Metanephros (tissue), 2 donors: ENCODE measurements at places on chromosomes 16 and 17. TPM values are rescaled to one million over a fixed set of nuclear protein-coding genes. Genes with fewer than 3 reads are reported as not detected.

The FBXO39 gene
- total RNA-seq, result not detected

The CCL8 gene
- 0.64 TPM for total RNA-seq

The NXPH3 gene
- total RNA-seq, result 0.93 TPM

The ABCC11 gene
- total RNA-seq, result 0.23 TPM

The DERL2 gene
- 61.4 TPM for total RNA-seq

The CBX4 gene
- 19.4 TPM for total RNA-seq

The HSF4 gene
- total RNA-seq, result 5.6 TPM

The PRCD gene
- 4.6 TPM for total RNA-seq

The CCR7 gene
- total RNA-seq, result 0.76 TPM

The USH1G gene
- 0.64 TPM for total RNA-seq

The GSDMA gene
- not detected for total RNA-seq

The TEKT1 gene
- total RNA-seq, result 0.70 TPM

The NPIPB8 gene
- 0.70 TPM for total RNA-seq

The SLFN14 gene
- 1.8 TPM for total RNA-seq

The CCL17 gene
- total RNA-seq, result 1.1 TPM

The ETV4 gene
- total RNA-seq, result 12.1 TPM

The CCL1 gene
- not detected for total RNA-seq

The SCARF1 gene
- 19.0 TPM for total RNA-seq

The PRR11 gene
- 5.3 TPM for total RNA-seq

The ACADVL gene
- 342 TPM for total RNA-seq

The AURKB gene
- total RNA-seq, result 23.1 TPM

The CCDC154 gene
- 2.2 TPM for total RNA-seq

The PLEKHH3 gene
- total RNA-seq, result 34.7 TPM

The SLC2A4 gene
- 19.6 TPM for total RNA-seq

The HID1 gene
- total RNA-seq, result 13.1 TPM

The GRAP gene
- 12.4 TPM for total RNA-seq

The EVPL gene
- total RNA-seq, result 28.3 TPM

The NUDT7 gene
- 9.3 TPM for total RNA-seq

The PRSS22 gene
- total RNA-seq, result 4.1 TPM

The SGCA gene
- total RNA-seq, result 58.7 TPM

The KRTAP2-3 gene
- not detected for total RNA-seq

The CSHL1 gene
- not detected for total RNA-seq

The SEC14L1 gene
- total RNA-seq, result 135 TPM

The NSMCE1 gene
- total RNA-seq, result 54.3 TPM

The SOCS1 gene
- 25.8 TPM for total RNA-seq

The ABCC3 gene
- 13.5 TPM for total RNA-seq

The SULT1A3 gene
- total RNA-seq, result 11.6 TPM
